ENCODE measurements at places on chromosomes 5 and 9. TPM values are rescaled to one million over a fixed set of nuclear protein-coding genes. Genes with fewer than 3 reads are reported as not detected.

The SLC12A2 gene
- 23.9 TPM for total RNA-seq

The CSF2 gene
- 1,648 TPM for total RNA-seq

The CXCL14 gene
- total RNA-seq: not detected

The IFNB1 gene
- total RNA-seq: 0.23 TPM

The MELK gene
- 48.3 TPM for total RNA-seq

The OTP gene
- not detected for total RNA-seq

The PRUNE2 gene
- 0.57 TPM for total RNA-seq

The SLC46A2 gene
- total RNA-seq: not detected

The PALM2AKAP2 gene
- total RNA-seq: 2.2 TPM

The OCLN gene
- total RNA-seq: 0.10 TPM

DNA sequence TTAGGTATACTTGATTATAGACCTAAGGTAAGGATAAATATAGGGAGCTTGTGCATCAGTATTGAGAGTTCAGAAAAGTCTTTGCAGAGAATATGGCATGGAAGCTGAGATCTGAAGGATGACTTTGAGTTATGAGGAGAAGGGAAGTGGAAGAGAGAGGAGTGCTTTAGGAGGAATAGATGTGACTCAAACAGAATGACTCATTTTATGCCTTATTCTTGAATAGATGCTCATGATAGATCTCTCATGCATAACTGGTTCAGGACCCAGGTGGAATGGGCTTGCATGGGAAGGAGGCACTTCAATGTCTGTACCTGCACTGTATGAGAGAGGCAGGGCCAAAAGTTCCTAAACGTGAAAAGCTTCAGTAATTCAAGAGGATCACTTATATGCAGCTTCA lies 103.3 kb downstream of the CWC27 start:
- no peaks in the 10 kb centered on the region for H3K36me3 ChIP-seq
- no peaks in the 10 kb centered on the region for H3K27me3 ChIP-seq
- H3K4me1 ChIP-seq: no peaks in the 10 kb centered on the region
- no peak overlapping the region for H3K4me3 ChIP-seq
- DNase-seq: no peak
- H3K27ac ChIP-seq: no peak overlapping the region

- H3K4me3 ChIP-seq: no peak overlapping the region
- H3K4me1 ChIP-seq: no peaks in the 10 kb centered on the region
- no peaks in the 10 kb centered on the region for H3K36me3 ChIP-seq
- no peak overlapping the region for H3K27ac ChIP-seq
- DNase-seq: no peak
- H3K27me3 ChIP-seq: peaks cover 19% of the 10 kb centered on the region
Measured at GRCh38 chr5:173201636-173202265, 33.3 kb downstream of the NKX2-5 start.

DNA sequence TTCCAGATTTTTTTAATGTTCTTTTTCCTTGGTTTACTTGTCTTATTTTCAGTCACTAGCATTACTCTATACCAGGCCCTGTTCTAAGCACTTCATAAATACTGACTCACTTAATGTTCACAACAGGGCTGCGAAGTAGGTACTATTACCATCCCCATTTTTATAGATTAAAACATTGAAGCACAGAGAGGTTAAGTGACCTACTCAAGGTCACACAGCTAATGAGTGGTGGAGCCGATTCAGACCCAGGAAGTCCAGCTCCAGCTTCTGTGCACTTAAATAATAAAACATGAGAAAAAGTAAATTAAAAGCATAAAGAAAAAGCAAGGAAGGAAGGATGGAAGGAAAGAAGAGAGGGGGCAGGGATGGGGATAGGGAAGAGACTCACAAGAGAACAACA lies 45.3 kb upstream of the DNAH5 start:
- H3K4me1 ChIP-seq: no peaks in the 10 kb centered on the region
- no peak overlapping the region for H3K27ac ChIP-seq
- H3K27me3 ChIP-seq: peaks cover 13% of the 10 kb centered on the region
- DNase-seq: no peak
- no peak overlapping the region for H3K4me3 ChIP-seq

DNA sequence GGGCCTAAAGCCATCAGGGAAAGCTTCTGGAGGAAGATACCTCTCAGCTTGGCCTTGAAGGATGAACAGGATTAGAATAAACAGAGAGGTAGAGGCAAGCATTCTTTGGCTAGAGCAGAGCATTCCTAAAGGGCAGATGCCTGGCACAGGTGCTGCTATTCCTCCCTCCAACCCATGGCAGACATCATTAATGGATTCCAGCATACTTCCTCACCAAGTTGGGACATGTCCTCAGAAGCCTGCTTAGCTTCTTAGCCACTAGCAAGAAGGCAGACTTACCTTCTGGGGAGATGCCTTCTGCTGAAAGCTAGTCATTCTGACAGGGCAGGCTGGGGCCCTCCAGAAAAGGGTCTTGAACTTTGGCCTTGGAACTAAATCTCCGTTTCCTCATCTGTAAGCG lies 122.0 kb downstream of the RGS3 start:
- H3K27ac ChIP-seq: peak overlapping the region; percentile 6
- no peaks in the 10 kb centered on the region for H3K27me3 ChIP-seq
- H3K4me3 ChIP-seq: no peak overlapping the region
- H3K36me3 ChIP-seq: peaks cover 28% of the 10 kb centered on the region
- H3K4me1 ChIP-seq: peaks cover 71% of the 10 kb centered on the region

DNA sequence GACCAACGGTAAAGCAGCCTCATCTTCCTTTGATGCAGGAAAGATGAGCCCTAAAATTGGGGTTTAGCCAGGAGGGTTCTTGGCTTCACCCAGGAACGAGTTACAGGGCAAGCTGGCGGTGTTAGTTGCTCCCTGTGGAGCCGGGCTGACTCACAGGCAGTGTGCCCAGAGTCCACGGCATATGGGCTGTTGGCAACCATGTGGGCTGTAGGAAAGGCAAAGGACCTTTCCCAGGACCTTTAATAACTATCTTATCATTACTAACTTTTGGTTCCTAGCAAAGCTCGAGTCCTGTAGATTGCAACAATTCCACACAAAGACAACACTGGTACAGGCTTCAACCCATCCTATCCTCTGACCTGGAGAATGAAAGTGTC lies 29.8 kb upstream of the CLPTM1L start:
- H3K4me1 ChIP-seq: no peaks in the 10 kb centered on the region
- no peak for DNase-seq
- H3K36me3 ChIP-seq: no peaks in the 10 kb centered on the region
- no peak overlapping the region for H3K4me3 ChIP-seq
- no peak overlapping the region for H3K27ac ChIP-seq

DNA sequence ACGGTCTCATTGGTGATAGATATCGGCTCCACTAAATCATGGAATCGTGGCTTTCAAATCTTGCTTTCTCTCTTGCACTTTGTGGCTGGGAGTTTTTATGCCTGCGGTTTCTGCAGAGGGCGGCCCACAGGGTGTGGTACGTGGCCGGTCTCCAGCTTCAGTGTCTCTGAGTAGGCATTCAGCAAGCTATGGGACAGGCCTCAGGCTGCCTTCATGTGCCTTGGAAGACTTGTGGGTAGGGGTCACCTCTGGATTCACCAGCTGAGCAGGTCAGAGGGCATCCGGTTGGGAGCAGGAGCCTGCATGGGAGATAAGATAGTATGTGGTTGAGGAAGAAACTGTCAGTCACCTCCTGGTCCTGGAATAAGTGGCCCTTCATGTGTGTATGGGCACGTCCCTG lies 47.7 kb downstream of the AMBP start:
- H3K36me3 ChIP-seq: no peaks in the 10 kb centered on the region
- no peak overlapping the region for H3K27ac ChIP-seq
- no peak for DNase-seq
- no peaks in the 10 kb centered on the region for H3K27me3 ChIP-seq
- no peaks in the 10 kb centered on the region for H3K4me1 ChIP-seq

GRCh38 chr9:137984005-137984404 lies 106.4 kb downstream of the CACNA1B start:
- no peaks in the 10 kb centered on the region for H3K36me3 ChIP-seq
- peaks cover 8% of the 10 kb centered on the region for H3K27me3 ChIP-seq
- no peak overlapping the region for H3K27ac ChIP-seq
- H3K4me1 ChIP-seq: no peaks in the 10 kb centered on the region
- no peak overlapping the region for H3K4me3 ChIP-seq

DNA sequence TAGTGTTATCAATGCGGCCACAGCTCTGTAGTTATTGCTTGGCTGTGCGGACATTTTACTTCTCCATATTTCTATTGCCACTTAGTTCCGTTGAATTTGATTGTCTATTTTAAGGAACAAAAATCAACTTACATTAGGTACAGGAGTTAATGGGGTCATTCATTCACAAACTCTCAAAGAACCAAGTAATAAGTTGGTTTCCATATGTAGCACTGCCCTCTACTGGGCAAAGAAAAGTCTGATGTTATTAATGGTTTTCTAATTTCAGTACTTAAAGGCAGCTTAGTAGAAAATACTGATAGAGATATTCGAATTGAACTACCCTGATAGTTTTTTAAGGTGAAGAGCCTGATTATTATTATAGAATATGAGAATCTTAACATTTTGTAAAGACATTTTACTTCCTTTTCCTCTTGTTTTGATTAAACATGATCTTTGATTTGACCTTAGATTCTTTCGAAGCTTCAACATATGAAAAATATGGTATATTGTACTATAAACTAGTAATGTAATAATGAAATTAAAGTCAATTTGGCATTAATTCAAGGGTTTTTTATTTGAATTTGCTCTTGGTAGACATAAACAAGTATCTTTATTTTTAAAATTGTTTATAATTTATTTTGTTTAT lies 119.5 kb upstream of the CTNND2 start:
- no peak overlapping the region for H3K4me3 ChIP-seq
- no peak for DNase-seq
- no peak overlapping the region for H3K27ac ChIP-seq
- no peaks in the 10 kb centered on the region for H3K4me1 ChIP-seq
- no peaks in the 10 kb centered on the region for H3K36me3 ChIP-seq
- H3K27me3 ChIP-seq: no peaks in the 10 kb centered on the region

DNA sequence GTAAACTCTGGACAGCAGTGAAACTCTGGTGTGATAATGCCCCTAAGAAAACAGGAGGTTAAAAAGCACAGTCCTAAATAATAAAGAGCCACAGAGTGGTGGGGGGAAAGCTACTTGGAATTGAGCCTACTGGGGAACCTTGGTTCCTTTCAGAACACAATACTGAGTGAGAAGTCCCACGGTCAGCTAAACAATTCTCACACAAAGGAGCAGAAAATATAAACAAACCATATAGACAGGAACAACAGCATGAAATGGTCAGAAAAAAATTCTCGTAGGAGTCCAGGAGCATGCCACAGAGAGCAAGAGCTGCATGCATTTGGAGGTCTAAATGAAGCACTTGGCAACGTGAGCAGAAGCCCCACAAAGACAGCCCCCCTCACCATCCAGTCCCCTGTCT lies 56.0 kb downstream of the TEK start:
- peaks cover 2% of the 10 kb centered on the region for H3K27me3 ChIP-seq
- H3K4me3 ChIP-seq: no peak overlapping the region
- no peak overlapping the region for H3K27ac ChIP-seq

- H3K36me3 ChIP-seq: peaks cover 38% of the 10 kb centered on the region
- H3K4me3 ChIP-seq: peak overlapping the region; percentile 51
- no peaks in the 10 kb centered on the region for H3K27me3 ChIP-seq
- H3K4me1 ChIP-seq: peaks cover 66% of the 10 kb centered on the region
- H3K27ac ChIP-seq: peak overlapping the region; percentile 72
Measured at GRCh38 chr5:80867233-80867632, 92.9 kb upstream of the RASGRF2 start.

Data from activated T-helper 1 cell treated with anti-CD3 and anti-CD28 coated beads, Interleukin-12 subunit alpha, Interleukin-12 subunit beta, Interleukin-2, Interleukin-4 antibody, amounts not matched to agents 30 ng/mL and 10 ng/mL and 1 ng/mL, durations not matched to agents 14 hours and 24 hours and 36 hours (primary cell).